Activated T-cell treated with anti-CD3 and anti-CD28 coated beads, Interleukin-2, amount 50 U/mL, for 4 hours (primary cell): ENCODE measurements at places on chromosomes 4 and X.

DNA sequence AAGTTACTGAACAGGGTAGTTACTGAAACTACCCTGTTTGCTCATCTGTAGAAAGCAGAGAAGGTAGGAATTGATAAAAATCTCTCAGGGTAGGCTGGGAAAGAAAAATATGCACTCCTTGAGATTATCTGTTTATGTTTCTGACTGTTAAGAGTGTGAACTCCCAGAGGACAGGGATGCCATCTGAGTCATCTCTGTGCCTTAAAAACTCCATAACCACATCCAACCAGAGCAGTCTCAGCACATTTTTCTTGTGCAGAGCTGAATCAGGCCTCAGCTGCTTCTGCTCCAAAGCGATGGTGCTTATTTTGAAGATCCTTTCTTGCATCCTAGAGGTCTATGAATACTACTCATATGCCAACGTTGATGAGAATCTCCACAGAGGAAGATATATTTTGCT lies 9.9 kb downstream of the CENPVL3 start:
- no peak for DNase-seq

GRCh38 chr4:24236532-24236931 lies 346.7 kb upstream of the PPARGC1A start:
- DNase-seq: no peak

- DNase-seq: no peak
Measured at GRCh38 chr4:100299046-100299840, 109.0 kb upstream of the DDIT4L start.

DNA sequence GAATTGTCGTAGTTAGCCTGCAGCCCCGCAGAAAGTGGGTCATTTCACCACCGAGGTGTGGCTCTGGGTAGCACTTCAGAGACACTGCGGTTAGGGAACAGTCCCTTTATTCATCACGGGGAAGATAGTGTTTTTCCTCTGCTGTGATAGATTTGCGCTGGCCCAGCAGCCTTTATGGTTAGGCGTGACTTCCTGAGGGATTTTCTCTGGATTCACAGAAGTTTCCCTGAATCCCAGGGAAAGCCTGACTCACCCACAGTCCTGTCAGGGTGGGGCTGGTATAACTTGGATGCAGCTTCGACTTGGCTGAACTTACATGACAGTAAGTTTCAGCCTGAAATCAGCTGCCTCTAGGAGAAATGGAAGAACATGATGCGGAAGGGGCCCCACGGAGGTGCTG lies 196.3 kb upstream of the HHIP start:
- no peak for DNase-seq
